ENCODE measurements at places on chromosomes 3 and 15. TPM values are rescaled to one million over a fixed set of nuclear protein-coding genes. Genes with fewer than 3 reads are reported as not detected.

- no peak for DNase-seq
Observed at GRCh38 chr3:64260431-64260830, 35.2 kb upstream of the PRICKLE2 start.

- DNase-seq = no peak
Observed at GRCh38 chr15:65653801-65654521, 32.2 kb downstream of the SLC24A1 start.

- peak; percentile 4 for DNase-seq
Observed at GRCh38 chr15:25171111-25171811, 216.5 kb downstream of the SNRPN start.

DNA sequence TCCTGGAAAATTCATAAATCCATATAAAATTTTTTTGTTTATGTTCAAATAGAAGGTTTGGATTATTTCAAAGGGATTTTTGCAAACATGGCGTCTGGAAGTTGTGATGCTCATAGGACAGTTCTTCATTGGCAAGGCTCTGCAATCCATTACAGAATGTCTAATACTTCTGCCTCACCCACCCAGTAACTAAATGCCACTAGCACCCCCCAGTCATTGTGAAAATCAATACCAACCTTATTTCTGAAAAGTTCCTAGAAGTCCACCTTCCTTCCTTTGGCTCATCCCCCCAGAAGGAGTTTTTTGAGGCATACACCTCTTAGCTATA lies 17.9 kb downstream of the ATP11B start:
- no peak for DNase-seq

GRCh38 chr15:96692826-96693225 lies 362.3 kb downstream of the NR2F2 start:
- no peak for DNase-seq

DNA sequence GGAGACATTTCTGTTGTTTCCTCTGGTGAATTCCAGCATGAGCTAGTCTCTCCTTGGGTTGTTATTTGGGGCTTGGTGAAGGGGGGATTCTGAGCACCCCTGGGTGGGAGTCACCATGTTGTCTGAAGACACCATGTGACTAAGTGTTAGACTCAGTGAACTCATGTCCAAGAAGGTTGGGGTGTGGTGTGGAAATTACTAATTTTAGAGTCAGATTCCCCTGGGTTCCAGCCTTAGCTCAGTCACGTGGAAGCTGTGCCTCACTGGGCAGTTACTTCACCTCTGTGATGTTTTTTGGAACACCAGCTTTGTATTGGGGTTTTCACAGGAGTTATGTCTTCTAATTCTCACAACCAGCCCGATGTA lies 171.5 kb downstream of the RPLP1 start:
- DNase-seq = no peak

GRCh38 chr3:65939801-65940246 lies 98.9 kb downstream of the MAGI1 start:
- DNase-seq = no peak

DNA sequence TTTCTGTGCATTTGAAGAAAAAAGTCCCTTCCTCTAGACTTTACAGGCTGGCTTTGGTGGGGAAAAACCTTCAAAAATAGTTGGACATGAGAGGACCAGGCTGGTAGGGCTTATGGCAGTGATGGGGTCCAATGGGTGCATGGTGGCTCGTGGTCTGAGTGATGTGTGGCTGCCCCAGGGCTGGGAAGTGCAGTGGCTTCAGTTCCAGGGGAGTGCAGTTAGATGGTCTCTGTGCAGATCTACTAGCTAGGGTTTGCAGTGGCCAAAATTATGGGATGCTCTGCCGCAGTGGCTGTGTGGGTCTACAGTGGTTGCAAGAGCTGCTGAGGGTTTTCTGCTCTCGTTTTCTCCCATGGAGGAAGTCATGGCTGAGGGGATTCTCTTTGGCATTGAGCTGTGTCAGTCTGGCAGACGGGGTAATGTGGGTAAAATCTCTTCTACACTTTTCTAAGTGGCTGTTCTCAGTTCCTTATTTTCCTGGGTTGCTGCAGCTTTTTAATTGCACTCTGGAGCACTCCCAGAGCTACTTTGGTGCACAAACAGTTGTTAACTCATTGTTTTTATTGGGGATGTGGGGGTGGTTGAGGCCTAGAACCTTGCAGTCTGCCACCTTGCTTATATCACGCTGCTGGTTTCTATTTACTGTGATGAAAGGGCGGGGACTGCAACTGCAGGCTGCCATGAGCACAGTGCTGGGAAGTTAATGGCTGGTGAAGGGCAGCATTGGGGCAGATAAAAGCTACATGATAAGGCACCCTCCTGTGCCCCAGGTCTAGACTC lies 1324.6 kb downstream of the NSUN3 start:
- no peak for DNase-seq

DNA sequence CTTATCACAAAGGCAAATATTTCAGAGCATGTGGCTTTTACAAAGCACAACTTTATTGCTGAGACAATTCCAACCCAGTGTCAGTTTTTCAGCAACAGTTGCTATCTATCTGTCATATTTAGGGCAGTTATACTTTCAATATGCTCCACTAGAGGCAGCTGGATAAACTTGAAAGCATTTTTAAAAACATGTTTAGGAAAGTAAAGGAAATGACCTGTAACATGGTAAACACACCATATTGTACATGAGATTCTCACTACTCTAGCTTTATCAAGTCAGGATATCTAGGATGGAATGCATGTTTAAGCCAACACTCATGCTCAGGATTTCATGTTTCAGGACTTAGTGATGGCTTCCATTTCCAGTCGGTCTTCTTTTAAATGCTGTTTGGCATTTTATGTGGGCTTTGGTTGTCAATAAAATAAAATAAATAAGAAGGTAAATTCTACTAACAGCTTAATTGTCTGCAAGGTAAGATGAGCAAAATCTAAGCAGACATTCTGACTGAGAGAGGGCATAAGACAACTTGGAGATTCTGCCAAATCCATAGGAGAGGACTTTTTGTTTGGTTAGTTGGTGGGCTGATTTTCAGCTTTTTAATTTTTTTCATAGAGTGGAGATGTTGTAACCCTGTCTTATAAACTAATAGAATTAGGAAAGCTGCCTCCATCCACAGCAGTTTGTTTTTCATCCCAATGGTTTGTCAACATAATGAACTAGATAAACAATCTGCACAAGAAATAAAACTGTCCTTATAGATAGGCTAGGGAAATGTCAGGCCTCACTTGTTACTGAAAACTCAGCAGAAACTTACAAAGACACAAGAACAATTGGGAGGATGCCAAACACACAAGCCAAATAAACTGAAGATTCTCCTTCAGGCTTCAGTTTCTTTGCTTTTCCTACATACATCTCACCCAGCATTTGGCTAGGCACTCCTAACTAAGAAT lies 63.4 kb upstream of the CPB1 start:
- no peak for DNase-seq

DNA sequence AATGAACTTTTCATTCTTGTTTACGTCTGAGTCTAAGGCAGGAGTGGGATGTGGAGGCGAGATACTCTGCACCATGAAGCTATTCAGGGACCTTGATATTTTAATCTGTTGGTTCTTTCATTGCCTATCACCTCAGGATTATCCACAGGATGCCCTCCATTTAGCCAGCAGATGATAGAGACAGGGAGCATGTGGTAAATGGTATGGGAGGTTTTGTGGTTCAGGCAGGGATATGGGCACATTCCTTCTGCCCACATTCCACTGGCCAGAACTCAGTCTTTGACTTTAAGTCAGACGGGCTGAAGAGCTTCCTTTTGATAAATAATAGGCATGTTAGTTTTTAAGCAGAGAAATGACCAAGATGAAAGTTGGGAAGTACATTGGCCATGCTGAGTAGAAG lies 548.0 kb upstream of the CCDC54 start:
- no peak for DNase-seq

DNA sequence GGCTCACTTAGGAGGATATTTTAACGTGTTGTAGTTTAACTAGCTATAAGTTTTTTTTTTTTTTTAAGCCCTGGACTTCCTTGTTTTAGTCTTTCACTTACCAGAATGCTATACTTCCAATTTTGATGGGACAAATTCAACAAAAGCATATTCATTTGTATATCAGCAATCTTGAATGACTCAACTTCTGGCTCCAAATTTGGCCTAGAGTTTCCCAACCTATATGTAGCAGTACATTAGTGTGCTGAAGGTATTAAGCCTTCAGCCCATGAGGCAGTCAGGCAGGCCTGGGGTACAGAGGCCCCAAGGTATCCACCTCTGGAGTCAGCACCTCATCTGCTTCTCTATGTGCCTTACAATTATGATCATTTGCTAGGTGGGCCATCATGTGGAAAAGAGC lies 5.9 kb downstream of the PBRM1 start:
- no peak for DNase-seq

AADACL2 gene
- not detected for total RNA-seq

C3orf22 gene
- not detected for total RNA-seq

SLC7A14 gene
- total RNA-seq = not detected

ZNF502 gene
- 3.5 TPM for total RNA-seq

SLCO2A1 gene
- total RNA-seq = 51.2 TPM

WDR93 gene
- total RNA-seq = not detected

CCDC14 gene
- 12.0 TPM for total RNA-seq

MEX3B gene
- total RNA-seq = 2.5 TPM

GATA2 gene
- total RNA-seq = 12.8 TPM

GRIP2 gene
- total RNA-seq = 14.2 TPM

UCN2 gene
- not detected for total RNA-seq

IL17RB gene
- 2.4 TPM for total RNA-seq

FMN1 gene
- total RNA-seq = 3.5 TPM
